IPS-NIHi11 (cell line): ENCODE measurements at places on chromosomes 1 and 21.

DNA sequence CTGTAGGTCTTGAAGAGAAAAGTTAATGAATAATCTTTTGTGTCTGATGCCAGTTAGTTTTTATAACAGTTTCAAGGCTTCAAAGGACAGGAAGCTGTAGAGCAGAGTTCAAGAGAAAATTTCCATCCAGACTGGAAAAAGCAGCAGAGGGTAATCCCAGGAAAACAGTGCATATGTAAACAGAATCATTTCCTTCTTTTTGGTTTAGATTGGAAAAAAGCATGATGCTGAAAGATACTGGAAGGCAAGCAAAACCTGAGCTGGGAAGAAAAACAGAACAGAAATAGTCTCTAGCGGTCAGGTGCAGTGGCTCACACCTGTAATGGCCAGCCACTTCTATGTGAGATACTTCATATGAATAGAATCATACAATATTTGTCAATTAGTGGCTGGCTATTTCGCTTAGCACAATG lies 71.9 kb downstream of the ZSWIM5 start:
- DNase-seq: no peak

- no peak for DNase-seq
These were observed 1258.8 kb upstream of the B3GALT2 start for GRCh38 chr1:194445244-194445643.

DNA sequence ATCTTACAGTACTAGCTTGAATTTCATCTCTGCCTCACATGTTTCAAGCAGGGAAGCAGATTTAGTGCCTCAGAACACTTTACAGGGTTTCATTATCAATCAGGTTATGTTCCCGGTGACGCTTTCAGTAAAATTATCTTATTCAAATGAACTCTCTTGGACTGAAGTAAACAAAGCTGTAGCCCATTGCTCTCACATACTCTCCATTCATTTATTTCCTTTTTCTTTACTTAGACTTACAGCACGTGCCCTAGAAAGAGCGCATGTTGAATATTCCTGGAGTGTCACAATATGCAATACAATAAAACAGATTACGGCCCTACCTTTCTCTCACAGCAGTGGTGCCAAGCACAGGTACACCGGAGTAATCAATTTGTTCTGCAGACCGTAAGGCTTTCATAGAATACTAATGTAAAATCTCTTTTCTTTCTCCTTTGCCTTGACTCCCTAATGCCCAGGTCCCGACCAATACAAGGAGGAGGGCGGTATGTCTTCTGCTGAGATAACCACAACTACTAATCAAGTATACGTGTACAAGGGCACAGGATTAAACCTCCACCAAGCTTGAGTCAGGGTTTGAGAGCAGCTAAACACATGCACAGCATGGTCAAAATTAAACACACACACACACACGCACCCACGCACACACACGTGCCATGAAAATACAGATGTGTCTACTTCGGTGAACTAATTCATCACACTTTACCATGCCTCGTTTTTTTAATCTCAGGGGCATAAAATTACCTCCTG lies 62.8 kb downstream of the NRIP1 start:
- DNase-seq: no peak

- no peak for DNase-seq
These were observed 56.0 kb upstream of the PLXNA2 start for GRCh38 chr1:208300084-208300770.

DNA sequence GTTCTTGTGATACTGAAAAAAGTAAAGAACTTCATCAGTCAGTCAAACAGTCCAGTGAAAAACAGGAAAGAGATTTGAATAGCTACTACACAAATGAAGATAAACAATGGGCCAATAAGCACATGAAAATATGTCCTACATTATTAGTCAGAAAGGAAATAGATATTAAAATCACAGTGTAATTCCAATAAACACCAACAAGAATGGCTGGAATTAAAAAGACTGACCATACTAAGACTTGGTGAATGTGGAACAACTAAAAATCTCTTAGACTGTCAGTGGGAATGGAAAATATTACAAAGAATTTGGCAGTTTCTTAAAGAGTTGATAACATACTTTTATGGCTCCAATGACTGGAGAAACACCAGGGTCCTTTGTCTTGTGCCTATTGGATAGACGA lies 241.8 kb upstream of the USP24 start:
- no peak for DNase-seq
